ENCODE measurements at places on chromosomes 2 and 18.

- DNase-seq: no peak
These were observed 2.3 kb downstream of the HSPD1 start for GRCh38 chr2:197497326-197497725.

DNA sequence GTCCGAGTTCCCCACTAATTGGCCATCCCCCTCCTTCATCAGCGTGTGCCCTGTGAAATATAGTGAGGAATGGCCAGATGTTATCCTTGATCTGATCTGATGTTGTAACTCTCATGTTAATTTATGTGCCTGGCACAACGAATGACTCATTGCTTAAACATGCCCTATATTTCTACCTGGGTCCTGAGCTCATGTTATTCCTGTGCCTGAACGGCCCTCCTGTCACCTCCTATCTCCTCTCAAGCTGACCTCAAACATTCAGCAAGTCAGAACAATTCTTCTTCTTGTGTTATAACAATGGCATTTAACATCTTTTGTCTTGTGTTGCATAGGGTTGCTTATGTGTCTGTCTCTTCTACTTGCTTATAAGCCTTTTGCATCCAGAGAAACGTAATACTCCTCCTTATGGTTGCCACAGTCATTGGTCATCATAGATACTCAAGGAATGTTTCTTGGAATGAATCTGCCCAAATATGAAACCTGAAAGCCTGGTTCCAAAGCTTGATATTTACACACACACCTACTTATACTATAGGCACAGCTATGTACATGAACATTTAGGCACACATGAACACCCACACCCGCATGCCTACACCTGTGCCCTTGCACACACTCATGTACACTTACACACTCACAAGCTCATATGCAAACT is 80.2 kb upstream of the PHLPP1 start:
- peak; percentile 55 for DNase-seq

DNA sequence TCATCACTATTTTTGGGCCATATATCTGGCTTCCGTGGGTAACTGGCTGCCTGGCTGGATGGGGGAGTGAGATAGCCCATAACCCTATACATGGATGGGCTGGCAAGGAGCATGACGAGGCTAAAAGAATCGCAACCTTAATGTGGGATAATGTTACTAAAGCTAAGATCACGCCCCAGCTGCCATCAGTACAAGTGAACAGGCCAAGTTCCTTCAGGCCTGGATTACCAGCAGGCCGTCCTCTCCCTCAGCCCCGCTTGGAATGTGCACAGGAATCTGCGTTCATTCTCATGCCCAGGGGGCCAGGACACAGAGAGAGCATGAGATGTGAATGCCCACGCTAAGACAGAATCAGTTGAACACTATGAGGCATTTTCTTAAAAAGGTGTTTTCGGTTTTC is 34.7 kb downstream of the RMC1 start:
- DNase-seq: no peak

- DNase-seq: no peak
These were observed 469.1 kb downstream of the CBLN2 start for GRCh38 chr18:72075040-72075439.

DNA sequence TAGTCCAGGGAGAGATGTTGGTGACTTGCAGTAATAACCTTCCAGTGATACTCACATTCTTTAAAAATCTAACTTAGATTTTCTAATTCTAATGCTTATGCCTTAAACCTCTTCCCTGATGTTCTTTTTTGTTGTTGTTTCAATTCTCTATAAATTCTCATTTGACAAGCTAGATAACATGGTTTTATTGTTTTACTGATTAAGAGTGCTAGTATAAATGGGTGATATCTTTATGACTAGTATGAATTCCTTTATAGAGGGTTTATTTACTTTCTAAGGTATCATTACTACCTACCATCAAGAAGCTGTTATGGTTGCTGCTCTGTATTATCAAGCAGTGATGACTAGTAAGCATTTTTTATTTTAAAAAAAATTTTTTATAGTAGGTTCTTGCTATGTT is 35.0 kb downstream of the ACVR2A start:
- DNase-seq: no peak

GRCh38 chr2:157216286-157216965 is 41.1 kb upstream of the GALNT5 start:
- DNase-seq: no peak

- DNase-seq: no peak
These were observed 1072.0 kb downstream of the CBLN2 start for GRCh38 chr18:71471963-71472725.

- DNase-seq: no peak
These were observed 71.6 kb downstream of the ZNF407 start for GRCh38 chr18:74669136-74669798.
